Muscle of leg (tissue), 16 donors: ENCODE measurements at places on chromosomes 6 and 20. TPM values are rescaled to one million over a fixed set of nuclear protein-coding genes. Genes with fewer than 3 reads are reported as not detected.

The PTCHD4 gene
- 1.1 TPM for polyA plus RNA-seq

The OLIG3 gene
- not detected for polyA plus RNA-seq

- DNase-seq = no peak
Observed at GRCh38 chr20:35120012-35120701, 27.0 kb downstream of the EDEM2 start.

DNA sequence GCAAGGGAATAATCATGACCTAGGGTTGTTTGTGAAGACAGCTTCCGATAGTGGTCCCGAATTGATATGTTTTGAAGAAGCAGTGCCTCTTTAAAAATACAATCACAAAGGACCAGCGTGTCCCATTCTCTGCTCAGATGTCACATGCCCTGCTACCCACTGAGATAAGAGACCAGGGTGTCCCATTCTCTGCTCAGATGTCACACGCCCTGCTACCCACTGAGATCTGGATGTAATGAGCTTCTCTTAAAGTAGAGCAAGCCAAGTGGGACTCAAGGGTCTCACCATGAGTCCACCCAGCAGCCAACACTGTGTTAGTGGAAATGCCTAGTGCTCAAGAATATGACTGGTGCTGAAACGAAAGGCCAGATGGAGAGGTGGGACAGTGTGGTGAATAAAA, 22.2 kb downstream of the RIN2 start:
- no peak for DNase-seq

The ARMC2 gene
- polyA plus RNA-seq = 5.1 TPM

The PRL gene
- polyA plus RNA-seq = 1.6 TPM
